Activated CD4-positive, alpha-beta T cell treated with anti-CD3 and anti-CD28 coated beads for 4 hours (primary cell): ENCODE measurements at places on chromosomes 5 and 9.

DNA sequence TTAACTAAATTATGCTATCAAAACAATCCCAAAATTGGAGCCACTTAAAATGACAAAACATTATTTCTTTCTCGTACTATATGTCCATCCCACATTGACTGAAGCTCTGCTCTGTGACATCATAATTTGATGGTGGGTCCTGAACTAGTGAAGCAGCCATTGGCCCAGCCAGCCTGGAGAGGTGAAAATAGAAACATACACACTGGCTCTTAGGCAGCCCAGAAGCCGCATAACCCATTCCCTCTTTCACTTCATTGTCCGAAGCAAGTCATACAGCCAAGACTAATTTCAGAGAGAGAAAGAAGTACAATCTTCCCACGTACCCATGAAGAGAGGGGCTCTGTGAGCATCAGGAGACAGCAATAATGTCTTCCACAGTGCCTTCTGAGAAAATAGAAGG is 342.5 kb downstream of the NFIB start:
- no peak for DNase-seq

- DNase-seq: no peak
Measured at GRCh38 chr5:13676531-13676930, 268.0 kb downstream of the DNAH5 start.

- DNase-seq: no peak
Measured at GRCh38 chr5:156393980-156394379, 67.0 kb downstream of the SGCD start.

- no peak for DNase-seq
Measured at GRCh38 chr5:132763181-132764036, 13.6 kb downstream of the SEPTIN8 start.

GRCh38 chr5:35850967-35851680 is 5.6 kb upstream of the IL7R start:
- DNase-seq: no peak

GRCh38 chr5:80277191-80277590 is 21.3 kb upstream of the SERINC5 start:
- DNase-seq: no peak

DNA sequence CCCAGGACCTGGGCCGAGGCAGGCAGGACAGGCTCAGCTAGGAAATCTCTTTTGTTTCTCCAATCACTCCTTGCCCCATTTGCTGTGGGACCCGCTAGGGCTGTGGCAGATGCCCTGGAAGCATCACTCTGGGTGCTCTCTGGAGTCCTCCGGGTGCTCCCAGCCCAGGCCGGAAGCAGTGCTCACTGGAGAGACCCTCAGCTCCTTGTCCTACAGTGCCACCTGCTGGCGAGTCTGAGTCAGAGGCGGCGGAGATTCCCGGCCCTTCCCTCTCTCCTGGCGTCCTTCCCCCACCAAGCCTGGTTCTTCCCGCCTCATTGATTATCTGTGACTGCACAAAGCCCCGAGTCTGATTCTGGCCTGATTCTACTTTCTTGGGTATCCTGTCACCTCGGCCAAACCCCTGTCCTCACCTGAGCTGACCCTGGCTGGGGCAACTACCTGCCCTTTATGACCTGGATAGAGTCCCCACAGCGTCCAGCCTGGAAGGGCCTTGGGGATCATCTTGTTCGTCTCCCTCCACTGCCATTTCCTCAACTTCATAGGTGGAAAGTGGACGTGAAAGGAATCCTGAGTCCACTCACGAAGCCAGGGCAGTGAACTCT is 7.3 kb upstream of the BARHL1 start:
- peak; percentile 26 for DNase-seq

- DNase-seq: no peak
Measured at GRCh38 chr9:116075191-116075590, 78.4 kb upstream of the PAPPA start.

DNA sequence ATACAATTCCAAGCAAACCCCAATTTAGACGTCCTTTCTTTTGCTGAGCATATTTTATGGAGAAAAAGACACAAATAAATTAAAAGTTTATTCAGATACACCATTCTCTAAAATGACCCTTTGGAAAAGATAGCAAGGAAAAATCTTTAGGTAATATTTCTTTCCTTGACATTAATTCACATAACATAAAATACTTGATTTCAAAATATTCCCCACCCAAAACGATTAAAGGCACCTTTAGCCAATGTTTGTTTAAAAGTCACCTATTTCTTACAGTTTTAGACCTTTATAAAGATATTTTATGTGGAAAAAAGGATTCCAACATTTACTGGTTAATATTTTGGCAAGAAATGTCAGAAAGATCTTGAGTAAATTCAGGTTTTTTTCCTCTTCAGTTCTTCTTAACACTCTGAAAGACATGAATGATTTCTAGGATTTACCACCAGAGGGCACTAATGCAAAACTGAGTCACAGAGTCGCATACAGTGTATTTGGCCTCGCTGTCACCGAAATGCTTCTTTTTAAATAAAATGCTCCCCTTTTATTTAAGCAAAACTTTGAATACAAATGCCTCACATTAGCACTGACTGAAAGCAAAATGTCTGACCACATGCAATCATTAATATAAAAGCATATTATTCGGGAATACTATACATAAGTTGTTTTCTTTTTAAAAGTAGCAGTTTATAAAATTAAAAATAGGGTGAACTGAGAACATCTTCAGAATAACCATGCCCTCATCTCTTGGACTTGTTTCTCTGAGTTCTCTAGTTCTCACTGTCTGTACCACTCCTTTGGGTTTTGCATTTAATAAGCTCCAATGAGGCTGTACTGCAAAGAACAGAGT is 122.5 kb downstream of the SLC1A3 start:
- DNase-seq: no peak

- no peak for DNase-seq
Measured at GRCh38 chr5:139881143-139881733, 85.6 kb downstream of the PSD2 start.

GRCh38 chr5:163089230-163089629 is 348.2 kb upstream of the CCNG1 start:
- DNase-seq: no peak

GRCh38 chr5:67518227-67518626 is 321.6 kb upstream of the CD180 start:
- no peak for DNase-seq

GRCh38 chr9:120931231-120932085 is 4.9 kb upstream of the TRAF1 start:
- peak; percentile 66 for DNase-seq

DNA sequence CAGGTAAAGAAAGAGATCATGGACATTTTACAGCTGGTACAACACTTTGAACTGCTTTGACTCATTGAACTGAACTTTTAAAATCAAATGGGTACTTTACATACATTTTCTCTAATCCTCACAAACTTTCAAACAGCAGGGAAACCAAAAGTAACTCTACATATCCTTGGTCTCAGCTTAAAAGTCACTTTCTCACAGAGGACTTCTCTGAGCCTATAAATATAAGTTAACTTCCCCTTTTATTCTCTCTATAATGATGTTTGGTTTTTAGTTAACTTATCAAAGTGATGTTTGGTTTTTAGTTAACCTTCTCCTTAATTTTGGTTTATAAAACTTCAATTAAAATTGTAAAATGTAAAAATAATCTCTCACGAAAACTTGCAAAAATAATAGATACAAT is 209.8 kb downstream of the MCTP1 start:
- DNase-seq: no peak

DNA sequence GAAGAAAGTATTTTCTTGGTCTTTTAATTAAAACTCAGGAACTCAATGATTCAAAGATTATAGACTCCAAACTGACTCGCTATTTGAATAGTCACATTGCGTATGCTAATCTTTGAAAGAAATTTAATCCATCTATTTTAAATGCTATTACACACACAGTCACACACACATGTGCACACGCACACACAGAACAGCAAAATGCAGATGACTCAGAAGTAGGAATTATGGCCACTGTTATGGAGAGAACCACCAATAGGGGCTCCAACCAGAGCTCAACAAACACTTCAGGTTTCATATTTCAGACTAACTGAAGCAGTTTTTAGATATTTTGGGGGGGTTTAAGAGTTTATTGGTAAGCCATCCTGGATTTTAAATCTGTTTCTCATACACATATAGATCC is 1917.9 kb downstream of the EFNA5 start:
- no peak for DNase-seq

GRCh38 chr5:78763659-78764189 is 115.2 kb upstream of the LHFPL2 start:
- no peak for DNase-seq

DNA sequence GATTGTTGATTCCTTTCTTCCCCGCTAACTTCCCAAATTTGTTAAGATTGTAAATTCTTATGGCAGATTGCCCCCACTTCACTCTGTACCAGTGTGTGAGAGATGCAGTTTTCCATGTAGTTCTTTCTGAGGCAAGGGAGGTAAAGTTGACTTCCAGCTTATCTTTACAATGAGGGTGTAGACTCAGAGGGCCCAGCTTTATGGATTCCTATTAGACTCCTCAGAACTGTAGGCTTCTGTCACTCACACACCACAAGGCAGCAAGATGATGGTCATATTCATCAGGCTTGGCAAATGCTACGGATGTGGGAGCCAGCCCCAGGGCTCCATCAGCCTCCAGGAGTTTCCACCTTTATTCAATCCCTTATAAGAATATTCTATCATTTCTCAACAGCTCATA is 461.9 kb upstream of the KLF4 start:
- no peak for DNase-seq

GRCh38 chr5:180423598-180423997 is 70.5 kb upstream of the GFPT2 start:
- no peak for DNase-seq

- DNase-seq: no peak
Measured at GRCh38 chr5:1090538-1090937, 21.3 kb downstream of the SLC12A7 start.

DNA sequence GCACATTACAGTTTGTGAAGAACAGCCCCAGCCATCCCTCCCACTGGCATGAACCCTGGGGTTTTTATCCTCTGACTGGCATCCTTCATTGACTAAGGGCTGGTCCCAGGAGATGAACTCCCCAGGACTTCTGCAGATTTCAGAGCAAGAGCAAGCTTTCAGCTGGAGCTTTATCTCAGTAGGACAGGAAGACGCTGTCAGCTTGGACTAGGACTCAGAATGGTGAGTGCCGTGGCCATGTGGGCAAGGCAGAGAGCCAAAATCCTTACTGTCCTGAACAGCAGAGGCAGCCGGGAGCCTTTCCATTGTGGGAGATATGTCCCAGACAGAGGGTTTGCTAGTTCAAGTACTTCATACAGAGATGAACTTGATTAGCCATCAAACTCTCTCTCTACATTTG is 3.2 kb upstream of the ACOT12 start:
- no peak for DNase-seq

GRCh38 chr5:64532212-64532611 is 26.4 kb downstream of the RGS7BP start:
- DNase-seq: no peak

DNA sequence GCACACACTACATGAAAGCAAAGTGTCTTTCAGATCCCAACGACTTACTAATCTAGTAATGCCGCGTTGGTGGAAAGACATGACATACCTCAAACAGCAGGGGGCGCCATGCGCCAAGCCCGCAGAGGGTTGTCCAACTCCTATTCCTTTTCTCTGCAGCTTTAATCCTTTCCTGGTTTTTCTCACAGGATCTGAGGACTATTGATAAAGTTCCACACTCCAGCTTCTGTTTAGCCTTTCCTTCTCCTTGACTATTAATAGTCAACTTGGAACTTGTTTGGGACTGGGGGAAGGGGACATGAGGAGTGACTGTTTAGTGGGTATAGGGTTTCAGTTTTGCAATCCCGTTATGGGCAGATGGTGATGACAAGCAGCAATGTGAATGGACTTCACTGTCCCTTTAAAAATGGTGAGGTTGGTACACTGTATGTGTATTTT is 62.9 kb downstream of the OTULIN start:
- DNase-seq: peak; percentile 65

GRCh38 chr5:34412736-34413135 is 243.4 kb upstream of the RAI14 start:
- DNase-seq: no peak

DNA sequence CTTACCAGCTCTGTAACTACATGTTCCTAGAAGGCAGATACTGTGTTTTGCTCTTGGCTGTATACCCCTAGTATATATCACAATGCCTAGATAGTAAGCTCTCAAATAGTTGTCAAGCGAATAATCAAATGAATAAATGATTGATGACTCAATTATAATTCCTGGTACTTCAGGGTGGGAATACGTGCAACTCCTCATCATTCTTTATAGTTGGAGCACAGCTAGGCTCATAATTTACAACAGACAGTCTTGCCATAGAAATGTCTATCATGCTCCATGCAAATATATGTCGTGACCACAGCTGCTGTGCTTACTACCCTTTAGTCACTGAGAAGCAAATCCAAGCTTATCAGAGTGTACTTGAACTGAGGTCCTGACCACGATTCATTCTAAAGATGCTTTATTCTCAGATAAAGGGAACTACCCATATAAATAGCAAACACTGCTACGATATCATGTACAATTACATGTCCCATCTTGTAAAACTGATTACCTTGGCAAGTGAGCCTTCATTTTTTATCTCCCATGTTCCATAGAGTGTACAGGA is 52.1 kb downstream of the STRBP start:
- DNase-seq: no peak

GRCh38 chr9:132679946-132680625 is 9.8 kb downstream of the GTF3C4 start:
- DNase-seq: no peak

DNA sequence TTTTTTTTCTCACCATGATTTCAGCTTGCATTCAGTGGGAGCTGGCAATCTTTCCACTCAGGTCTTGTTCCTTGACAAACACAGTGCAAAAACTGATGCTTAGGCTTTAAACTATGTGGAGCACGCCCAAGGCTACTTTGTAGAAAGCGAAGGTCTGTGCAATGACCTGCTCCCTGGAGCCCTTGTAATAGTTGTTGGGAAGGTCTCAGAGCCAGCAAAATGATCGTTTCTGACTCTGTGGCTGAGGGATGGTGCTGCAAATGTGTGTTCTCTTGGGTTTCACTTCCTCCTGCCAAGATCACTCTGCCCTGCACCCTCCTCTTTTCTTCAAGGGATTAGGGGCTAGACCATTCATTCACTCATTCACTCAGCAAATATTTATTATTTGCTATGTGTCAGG is 249.7 kb upstream of the MAP3K1 start:
- no peak for DNase-seq

- no peak for DNase-seq
Measured at GRCh38 chr5:75660678-75661465, 49.6 kb downstream of the ANKDD1B start.

DNA sequence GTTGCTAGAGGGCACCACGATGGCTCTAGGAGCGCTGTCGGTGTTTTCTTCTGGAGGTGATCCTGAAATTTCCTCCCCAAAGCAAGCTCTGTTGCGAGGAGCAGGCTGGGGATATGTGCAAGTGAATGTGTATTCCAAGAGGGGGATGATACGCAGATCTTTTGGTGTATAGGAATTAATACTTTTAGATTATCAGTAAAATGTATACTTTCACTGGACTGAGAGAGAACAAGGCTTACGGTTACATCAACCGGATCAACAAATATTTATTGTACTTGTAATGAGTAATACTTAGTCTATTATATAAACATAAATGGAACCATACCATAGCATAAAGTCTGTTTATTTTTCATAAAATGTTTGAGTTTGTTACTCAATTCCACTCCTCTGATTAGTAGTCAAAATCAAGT is 632 bp upstream of the PRKAA1 start:
- DNase-seq: no peak

- DNase-seq: peak; percentile 46
Measured at GRCh38 chr9:63817622-63818518, 1467.1 kb downstream of the FOXD4L5 start.
